ENCODE measurements at places on chromosomes 5 and 9. TPM values are rescaled to one million over a fixed set of nuclear protein-coding genes. Genes with fewer than 3 reads are reported as not detected.

GRCh38 chr5:40093550-40093949 lies 586.2 kb upstream of the PTGER4 start:
- DNase-seq = no peak

DNA sequence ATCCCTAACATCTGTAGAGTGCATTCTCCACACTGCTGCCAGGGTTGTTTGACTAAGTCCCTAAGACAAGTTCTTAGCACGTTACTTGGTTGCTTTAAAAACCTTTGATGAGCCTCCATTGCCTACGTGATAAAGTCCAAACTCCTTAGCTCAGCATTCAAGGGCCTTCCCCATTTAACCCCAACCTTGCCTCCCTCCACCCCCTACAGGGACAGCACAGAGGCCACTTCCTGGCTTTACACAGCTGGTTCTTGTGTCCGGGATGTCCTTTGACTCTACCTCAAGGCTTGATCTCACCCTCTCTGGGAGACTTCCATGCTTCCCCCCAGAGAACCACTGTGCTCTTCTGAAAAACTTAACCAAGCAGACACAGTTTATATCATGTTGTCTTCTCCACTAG lies 29.4 kb downstream of the FAM240B start:
- no peak for DNase-seq

DNA sequence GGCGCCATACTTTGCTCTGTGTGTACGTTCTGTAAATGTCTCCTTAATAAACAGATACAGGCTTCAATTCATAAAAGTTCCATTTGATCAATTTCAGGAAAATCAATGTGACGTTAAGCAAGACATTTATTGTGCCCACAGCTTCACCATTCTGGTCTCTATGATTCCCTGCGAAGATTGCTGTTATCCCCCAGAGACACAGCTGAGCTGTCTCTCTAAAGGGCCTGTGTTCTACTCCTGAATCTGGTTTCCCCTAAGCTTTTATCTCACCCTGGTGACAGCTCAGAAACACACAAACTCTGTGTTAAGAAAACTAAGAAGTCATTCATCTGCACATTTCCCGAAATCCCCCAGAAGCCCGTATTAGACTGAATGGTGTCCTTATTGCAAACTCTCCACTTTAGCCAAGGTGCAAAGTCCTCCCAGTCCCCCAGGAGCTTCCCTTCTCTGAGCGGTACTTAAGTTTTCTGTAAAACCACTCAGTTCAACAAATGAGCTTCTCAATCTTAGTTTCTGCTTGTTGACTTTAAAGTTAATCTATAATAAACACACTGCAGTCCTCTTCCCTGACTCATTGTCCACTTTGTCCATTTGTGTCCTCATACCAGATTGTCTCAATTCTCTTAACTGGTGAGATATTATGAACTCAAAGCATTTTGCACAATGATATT lies 1.4 kb upstream of the C5orf15 start:
- no peak for DNase-seq

- DNase-seq = no peak
Measured at GRCh38 chr9:113570749-113571711, 107.5 kb downstream of the RGS3 start.

DNA sequence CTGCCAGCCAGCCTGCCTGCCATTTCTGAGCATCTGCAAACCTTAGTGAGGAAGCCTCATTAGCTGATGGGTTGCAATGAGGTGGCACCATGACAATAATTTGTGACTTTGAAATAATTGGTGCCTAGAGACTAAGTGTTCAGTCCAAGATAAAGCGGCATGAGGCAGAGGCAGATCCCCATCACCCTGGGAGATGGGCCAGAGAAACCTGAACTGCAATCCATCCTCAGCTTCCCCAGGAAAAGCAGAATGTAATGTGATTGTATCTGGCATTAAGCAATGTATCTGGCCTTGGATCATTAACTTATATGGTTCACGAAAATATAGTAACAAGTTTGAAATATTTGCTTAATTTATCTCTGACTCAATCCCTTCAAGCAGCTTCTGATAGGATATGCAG lies 101.0 kb downstream of the SPOCK1 start:
- no peak for DNase-seq

- DNase-seq = no peak
Measured at GRCh38 chr5:179792612-179793467, 946 bp upstream of the LTC4S start.

DNA sequence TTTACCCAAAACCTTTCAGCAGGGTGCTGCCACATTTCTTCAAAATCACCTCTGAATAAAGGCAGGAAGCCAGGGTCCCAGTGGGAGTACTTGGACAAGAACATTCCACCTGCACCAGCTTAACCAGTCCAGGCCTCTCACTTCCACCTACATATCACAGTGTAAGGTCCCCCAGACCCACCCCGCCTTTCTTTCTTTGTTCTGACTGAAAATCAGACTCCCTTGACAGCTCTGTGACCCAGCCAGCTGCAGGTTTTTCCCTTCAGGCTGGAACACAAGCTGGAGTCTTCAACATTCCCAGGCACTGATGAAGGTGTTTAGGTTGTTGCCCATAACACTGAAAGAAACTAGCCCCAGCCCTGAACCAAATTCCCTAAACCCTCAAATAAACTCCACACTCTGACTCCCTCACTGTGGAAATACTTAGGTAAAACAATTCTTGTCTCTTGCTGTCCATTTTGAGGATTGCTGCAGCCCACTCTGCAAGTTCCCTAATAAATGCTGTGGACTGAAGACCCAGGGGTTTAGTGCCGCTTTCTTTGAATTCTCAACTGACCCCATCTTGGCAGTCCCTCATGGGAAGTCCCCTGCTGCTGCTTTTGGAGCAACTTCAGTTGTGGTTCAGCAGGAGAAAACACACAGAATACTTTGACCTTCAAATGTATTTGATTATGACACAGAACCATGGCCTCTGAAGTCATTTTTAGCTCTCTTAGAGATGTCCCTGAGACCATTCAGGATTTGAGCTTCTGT lies 24.8 kb downstream of the P4HA2 start:
- DNase-seq = no peak

GRCh38 chr5:157167214-157167621 lies 1.2 kb upstream of the GARIN3 start:
- no peak for DNase-seq

DNA sequence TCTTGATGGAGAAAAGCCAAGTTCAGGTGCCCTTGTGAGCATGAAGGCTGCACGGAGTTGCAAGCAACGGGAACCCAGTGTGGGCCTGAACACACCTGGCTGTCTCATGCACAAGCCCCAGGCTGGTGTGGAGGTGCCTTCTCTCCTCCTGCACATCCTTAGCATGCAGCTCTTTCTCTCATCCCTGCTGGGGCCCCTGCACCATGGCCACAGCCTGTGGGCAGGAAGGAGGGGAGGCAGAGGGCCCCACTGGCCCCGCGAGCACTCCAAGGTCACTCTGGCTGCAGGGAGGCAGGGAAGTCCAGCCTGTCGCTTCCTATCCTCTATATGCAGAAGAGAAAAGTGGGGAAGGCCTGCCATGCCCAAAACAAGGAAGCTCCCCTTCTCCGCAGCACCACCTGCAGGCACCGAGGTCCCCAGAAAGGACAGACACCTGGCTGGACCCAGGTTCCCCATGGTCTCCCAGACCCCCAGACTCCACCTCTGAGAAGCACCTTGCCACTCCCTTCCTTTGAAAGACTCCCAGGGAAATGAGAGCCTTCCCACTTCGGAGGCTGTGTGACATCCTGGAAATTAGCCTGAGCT lies 18.6 kb downstream of the STKLD1 start:
- DNase-seq = no peak

- no peak for DNase-seq
Measured at GRCh38 chr5:176529116-176529740, 8.0 kb downstream of the RNF44 start.

DNA sequence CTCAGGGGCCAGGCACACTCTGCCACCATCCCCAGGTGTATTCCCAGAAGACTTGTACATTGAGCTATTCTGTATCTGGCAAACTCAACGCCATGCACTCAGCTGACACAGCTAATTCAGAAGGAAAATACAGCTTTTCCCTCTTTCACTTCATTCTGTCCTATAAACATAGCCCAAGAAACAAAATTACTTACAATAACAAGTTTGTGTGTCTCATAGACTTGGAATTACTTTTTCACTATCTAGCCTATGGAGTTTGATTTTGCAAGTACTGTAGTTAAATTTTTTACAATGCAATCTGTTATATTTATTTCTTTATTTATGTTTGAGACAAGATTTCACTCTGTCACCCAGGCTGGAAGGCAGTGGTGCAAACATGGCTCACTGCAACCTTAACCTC lies 125.1 kb upstream of the KLF9 start:
- DNase-seq = no peak

GRCh38 chr5:118657576-118657975 lies 330.8 kb downstream of the DTWD2 start:
- DNase-seq = no peak

DNA sequence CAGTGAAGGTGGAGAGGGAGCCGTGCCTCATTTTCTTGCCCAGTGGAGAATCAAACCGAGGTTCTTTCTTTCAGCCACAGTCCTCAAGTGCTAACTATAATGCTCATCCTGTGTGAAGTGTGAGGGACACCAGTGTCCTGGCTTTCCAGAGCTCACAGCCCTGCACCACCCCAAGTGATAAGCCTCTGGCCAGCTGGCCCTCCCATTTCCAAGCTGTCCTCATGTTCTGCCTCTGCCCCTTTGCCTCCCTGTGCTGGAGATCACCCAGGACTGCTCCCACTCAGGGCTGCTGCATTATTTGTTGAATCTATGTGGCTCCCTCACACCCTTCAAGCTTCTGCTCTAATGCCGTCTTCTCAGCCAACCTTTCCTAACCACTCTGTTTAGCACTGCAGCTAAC lies 224.5 kb upstream of the TUT7 start:
- DNase-seq = no peak

DNA sequence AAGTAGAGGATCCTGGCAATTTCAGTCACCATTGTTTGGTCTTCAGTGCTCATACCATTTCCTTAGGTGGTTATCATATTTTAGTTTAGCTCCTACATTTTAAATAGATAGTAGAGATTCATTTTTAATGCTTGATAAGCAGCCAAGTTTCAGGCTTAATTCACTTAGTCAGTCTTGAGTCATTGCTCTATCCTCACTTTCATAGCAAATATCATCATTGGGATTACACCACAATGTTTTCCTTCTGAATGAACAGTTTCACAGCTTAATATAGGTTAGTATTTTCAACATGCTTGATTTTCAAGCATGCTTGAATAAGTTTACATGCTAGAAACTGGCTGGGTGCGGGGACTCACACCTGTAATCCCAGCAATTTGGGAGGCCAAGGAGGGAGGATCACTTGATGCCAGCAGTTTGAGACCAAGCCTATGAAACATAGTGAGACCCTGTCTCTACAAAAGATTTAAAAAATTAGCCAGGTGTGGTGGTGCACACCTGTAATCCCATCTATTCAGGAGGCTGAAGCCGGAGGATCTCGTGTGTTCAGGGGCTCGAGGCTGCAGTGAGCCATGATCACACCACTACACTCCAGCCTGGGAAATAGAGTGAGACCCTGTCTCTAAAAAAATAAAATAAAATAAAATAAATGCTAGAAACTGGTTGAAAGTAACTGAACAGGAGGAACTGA lies 339.9 kb downstream of the ADGRV1 start:
- no peak for DNase-seq

DNA sequence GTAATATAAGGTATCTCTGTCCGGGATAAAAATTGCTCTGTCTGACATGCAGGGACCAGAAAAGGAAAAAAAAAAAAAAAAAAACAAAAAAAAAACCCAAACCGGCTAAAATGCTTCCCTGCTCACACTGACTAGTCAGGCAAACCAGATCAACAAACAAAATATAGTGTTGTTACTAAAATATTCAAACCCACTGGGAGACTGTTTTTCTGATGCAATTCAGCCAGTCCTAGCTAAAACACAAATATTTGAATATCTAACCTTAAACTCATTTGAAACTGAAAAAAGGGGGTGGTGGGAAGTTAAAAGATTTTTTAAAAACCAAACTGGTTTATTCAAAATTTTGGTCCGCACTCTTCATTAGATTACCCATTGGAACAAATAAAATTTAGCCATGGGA lies 61.0 kb downstream of the APBA1 start:
- DNase-seq = no peak

DNA sequence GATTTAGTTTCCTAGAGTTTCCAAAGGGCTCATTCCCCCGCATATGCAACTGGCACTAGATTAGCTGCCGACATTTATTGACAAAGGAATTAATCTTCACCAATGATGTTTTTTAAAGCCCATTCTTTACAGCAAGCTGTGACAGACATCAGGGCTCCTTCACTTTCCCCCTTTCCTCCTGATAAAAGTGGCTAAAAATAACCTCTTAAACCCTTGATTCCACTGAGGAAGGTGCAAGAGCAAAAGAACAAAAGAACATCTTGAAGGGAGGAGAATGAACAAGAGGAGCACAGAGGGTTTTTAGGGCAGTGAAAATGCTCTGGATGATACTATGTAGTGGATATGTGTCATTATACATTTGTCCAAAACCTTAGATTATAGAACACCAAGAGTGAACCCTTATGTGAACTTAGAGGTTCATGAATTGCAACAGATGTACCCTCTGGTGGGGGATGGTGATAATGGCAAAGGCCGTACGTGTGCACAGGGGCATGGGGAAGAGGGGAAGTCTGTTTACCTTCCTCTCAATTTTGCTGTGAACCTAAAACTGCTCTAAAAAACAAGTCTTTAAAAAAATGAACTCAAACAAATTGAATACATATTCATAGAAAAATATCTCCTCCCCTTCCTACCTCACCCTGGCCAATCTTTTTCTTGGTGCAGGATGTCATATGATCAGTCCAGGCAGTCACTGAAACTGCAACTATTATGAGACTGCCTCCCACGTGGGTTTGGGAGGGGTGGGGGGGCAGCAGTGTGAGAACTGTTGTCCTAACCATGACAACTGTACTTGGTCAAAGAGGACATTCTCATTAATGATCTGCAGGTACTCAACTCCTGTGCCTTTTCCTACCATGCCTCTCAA lies 83.0 kb downstream of the MARCHF3 start:
- no peak for DNase-seq

GRCh38 chr9:7287065-7287464 lies 512.5 kb downstream of the DMAC1 start:
- no peak for DNase-seq

LRRTM2 gene
- not detected for total RNA-seq

FST gene
- total RNA-seq = 3.3 TPM

CDH12 gene
- 0.26 TPM for total RNA-seq

REEP2 gene
- 72.8 TPM for total RNA-seq

PCDHA1 gene
- total RNA-seq = 0.13 TPM

VCAN gene
- total RNA-seq = 203 TPM

SPINK4 gene
- total RNA-seq = not detected
